ENCODE measurements at places on chromosomes 1 and 21.

DNA sequence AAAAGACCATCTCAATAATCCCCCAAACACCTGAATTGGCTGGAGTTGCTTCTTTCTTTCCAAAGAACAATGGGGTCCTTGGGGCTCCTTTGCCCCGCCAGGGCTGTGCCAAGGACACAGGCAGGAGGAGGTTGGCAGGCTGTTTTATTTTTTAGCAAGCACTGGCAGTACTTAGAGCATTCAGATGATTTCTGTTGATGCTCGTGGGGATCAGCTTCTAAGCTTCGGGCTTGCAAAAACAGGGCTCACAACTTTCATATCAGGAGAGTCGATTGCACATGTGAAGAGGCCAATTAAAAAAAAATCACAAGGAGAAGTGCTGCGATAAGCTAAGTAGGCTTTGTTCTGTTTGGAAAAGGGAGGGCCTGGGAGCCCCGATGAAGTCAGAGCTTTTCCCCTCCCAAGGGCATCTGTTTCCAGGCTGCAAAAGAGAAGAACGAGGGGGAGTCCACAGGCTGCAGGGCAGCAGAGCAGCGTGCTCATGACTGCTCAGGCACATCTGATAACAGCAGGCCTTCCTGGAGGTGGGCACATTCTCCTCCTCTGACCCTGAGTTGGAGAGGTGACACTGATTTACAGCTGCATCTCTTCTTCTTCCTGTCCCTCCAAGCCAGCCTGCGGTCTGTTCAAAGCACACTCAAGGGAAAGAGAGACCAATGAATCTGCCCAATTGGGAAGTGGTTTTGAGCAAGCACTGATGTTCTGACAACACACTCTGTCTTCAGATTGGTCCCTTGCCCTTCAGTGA is 27.3 kb upstream of the BCAR3 start:
- no peak for DNase-seq

DNA sequence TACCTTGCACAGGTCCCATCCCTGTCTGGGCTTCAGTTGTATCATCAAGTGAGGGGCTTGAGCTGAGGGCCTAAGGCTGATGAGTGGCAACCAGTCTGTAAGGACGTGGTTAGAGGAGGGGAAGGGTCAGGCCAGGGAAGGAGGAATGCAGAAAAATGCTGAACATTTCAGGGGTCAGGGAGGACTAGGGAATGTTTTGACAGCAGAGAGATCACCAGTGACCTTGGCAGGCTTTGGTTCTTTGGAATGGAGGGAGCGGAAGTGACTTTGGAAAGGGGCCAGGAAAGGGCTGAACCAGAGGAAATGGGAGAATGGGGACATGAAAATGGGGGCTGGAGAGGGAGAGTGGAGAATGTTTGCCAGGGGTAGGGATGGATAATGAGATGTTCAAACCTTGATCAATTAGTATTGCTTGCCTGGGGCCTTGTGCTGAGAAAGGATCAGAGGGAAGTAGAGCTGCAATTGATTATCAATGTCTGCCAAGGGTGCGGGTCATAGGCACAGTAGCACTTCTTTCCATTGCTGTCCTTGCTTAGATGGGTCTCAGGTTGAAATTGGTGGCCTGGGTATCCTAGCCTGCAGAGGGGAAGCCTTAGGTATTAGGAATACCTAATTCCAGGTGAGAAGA is 7.4 kb downstream of the LDLRAP1 start:
- no peak for DNase-seq

GRCh38 chr1:184163674-184164465 is 112.3 kb downstream of the TSEN15 start:
- no peak for DNase-seq

DNA sequence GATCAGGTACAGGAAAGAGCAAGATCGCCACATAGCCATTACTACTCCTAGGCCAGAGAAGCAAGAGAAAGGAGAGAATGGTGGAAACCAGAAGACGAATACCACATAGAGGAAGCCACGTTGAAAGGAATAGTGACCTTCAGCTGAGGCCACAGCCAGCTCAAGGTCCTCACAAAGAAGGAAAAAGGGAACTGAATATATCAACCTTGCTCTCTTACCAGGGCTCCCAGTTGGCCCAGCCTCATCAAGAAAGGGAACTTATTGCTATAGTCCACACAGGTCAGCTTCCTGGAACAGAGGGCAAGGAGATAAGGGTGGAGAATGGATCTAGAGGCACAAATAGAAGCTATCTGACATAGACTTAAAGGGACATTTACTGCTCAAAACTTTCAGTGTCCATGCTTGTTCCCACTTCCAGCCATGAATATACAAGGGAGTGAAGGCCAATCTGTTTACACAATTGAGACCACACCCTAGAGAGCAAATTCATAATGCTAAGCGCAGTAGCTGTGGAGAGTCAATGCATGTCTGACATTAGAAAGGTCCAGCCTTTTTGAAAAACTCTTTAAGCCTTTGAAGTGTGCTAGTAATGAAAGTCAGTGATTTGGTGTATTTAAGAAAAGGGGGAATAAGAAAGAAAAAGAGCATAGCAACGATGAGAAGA is 120.7 kb upstream of the ZC3H11B start:
- DNase-seq, result no peak

GRCh38 chr1:27868932-27869718 is 3.2 kb upstream of the THEMIS2 start:
- DNase-seq, result peak; percentile 30

All from stimulated activated CD4-positive, alpha-beta T cell treated with anti-CD3 and anti-CD28 coated beads, Interleukin-12 subunit alpha, Interleukin-12 subunit beta, amount 100 ng/mL, for 24 hours (primary cell).